ENCODE measurements at places on chromosomes 7 and 10. TPM values are rescaled to one million over a fixed set of nuclear protein-coding genes. Genes with fewer than 3 reads are reported as not detected.

The HOXA7 gene
- total RNA-seq, result 23.8 TPM

- H3K4me3 ChIP-seq, result no peak overlapping the region
- DNase-seq, result no peak
- no peaks in the 10 kb centered on the region for H3K4me1 ChIP-seq
- H3K36me3 ChIP-seq, result no peaks in the 10 kb centered on the region
- H3K27ac ChIP-seq, result no peak overlapping the region
These were observed 256.5 kb downstream of the PHTF2 start for GRCh38 chr7:78055001-78055573.

The RSPH10B2 gene
- 5.2 TPM for total RNA-seq

DNA sequence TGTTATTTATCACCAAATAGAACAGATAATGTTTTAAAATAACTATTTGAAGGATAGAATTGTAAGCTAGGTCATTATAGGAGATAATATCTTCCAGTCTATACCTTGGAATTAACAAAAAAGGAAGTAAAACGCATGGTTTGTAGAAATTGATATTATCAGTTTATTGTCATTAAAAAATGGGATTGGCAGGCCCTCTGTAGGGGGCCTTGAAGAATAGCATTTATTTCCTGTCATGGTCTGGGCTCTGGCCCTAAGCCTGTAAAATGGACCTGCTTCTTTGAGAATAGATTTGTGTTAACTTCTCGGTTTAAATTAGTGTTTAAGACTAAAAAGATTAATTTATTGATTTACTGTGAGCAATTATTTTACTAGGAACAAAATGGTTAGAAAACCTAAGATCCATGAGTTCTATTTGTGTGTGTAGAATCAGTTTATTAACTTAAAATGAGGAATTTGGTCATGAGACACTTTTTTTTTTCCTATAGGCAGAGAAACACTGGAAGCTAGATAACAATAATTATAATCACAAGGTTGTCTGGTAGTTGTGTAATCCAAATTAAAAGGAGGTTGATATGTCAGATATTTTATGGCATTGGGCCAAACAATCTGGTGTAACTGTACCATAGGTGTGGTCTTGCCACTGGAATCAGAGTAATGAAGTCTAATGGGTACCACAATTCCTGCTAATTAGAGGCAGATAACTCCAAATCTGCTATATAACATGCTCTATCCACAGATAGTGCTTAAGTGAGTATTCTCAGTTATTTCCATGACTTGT is 197.4 kb upstream of the FOXP2 start:
- no peaks in the 10 kb centered on the region for H3K4me1 ChIP-seq
- H3K27me3 ChIP-seq, result no peaks in the 10 kb centered on the region
- DNase-seq, result no peak
- H3K36me3 ChIP-seq, result no peaks in the 10 kb centered on the region
- H3K27ac ChIP-seq, result no peak overlapping the region
- no peak overlapping the region for H3K4me3 ChIP-seq

The CRYGN gene
- not detected for total RNA-seq

DNA sequence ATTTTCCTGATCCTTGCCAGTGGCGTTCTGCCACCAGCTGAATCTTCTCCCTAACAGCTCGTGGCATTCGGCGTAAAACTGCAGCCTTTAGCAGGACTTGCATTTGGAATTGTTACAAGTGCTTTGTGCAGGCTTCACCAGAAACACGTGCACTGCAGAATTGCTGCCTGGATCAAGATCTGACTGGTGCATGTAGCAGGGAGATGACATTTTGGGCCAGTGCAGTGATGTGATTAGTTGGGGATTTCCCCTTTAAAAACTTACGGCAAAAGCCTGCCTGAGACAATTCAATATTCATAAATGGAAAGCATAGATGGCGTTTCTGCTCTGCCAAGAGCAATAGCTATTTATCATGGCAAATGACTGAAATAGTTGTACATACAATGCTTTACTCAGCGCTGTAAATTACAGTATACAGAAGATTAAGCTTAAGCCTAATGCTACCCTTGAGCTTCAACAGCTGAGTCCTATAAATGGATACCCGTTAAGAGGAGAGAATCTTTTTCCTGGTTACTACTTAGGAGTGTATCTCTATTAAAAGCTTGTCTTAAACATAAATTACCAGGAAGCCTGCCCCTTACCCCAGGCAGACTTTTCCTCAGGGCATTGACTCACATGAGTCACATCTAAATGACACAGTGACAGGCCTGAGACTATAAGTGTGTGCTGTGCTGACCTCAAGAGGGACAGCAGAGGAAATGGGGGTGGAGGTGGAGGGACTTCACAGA is 106.3 kb downstream of the ATXN7L1 start:
- H3K4me1 ChIP-seq, result peaks cover 13% of the 10 kb centered on the region
- no peak overlapping the region for H3K27ac ChIP-seq
- no peaks in the 10 kb centered on the region for H3K27me3 ChIP-seq
- no peak for DNase-seq
- no peaks in the 10 kb centered on the region for H3K36me3 ChIP-seq

- no peak overlapping the region for H3K4me3 ChIP-seq
- peaks cover 3% of the 10 kb centered on the region for H3K36me3 ChIP-seq
- DNase-seq, result no peak
- no peaks in the 10 kb centered on the region for H3K27me3 ChIP-seq
- H3K4me1 ChIP-seq, result peaks cover 44% of the 10 kb centered on the region
These were observed 74.2 kb downstream of the JAZF1 start for GRCh38 chr7:28106321-28106829.

The RBM20 gene
- 5.2 TPM for total RNA-seq

GRCh38 chr7:46871516-46871915 is 710.4 kb downstream of the TNS3 start:
- H3K27ac ChIP-seq, result no peak overlapping the region
- no peaks in the 10 kb centered on the region for H3K4me1 ChIP-seq
- H3K36me3 ChIP-seq, result no peaks in the 10 kb centered on the region
- no peaks in the 10 kb centered on the region for H3K27me3 ChIP-seq
- no peak for DNase-seq
- no peak overlapping the region for H3K4me3 ChIP-seq

- no peak for DNase-seq
- no peaks in the 10 kb centered on the region for H3K36me3 ChIP-seq
- no peaks in the 10 kb centered on the region for H3K27me3 ChIP-seq
- H3K27ac ChIP-seq, result no peak overlapping the region
These were observed 28.1 kb upstream of the CREB3L2 start for GRCh38 chr7:138029941-138030340.

DNA sequence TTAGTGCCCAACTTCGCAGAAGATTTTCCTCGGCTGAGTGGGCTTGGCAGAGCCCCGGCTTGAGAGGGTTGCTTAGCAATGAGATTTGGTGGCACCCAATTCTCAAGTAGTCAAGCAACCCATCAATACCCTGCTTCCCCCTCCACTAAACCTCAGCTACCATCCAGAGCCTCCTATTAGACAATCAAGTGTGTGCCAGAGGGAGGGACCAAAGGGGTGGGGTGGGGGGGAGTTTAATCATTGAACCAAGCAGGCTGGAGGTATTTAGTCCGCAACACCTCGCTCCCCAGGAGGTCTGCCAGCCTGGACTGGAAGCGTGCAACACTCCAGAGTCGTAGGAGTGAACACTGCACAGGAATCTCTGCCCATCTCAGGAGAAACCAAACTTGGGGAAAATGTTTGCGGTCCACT is at the start of gene HKDC1:
Gene HKDC1, plus strand, starts transcription at position 292 of the 411 bp plus-strand sequence. Its CDS starts 104 bp downstream, at position 396.
- no peak within 1 kb of the TSS for H3K4me3 ChIP-seq
- no peak within 1 kb of the TSS for H3K27ac ChIP-seq
- no peaks in the 10 kb centered on the region for H3K27me3 ChIP-seq
- DNase-seq, result no peak
- H3K36me3 ChIP-seq, result no peaks in the 10 kb centered on the region
- peaks cover 19% of the 10 kb centered on the region for H3K4me1 ChIP-seq

- no peak overlapping the region for H3K4me3 ChIP-seq
- H3K36me3 ChIP-seq, result no peaks in the 10 kb centered on the region
- no peak overlapping the region for H3K27ac ChIP-seq
- H3K27me3 ChIP-seq, result no peaks in the 10 kb centered on the region
- no peaks in the 10 kb centered on the region for H3K4me1 ChIP-seq
- no peak for DNase-seq
These were observed 931.2 kb upstream of the KCND2 start for GRCh38 chr7:119341822-119342221.

GRCh38 chr10:53903756-53904155 is 897.3 kb downstream of the PCDH15 start:
- no peak overlapping the region for H3K4me3 ChIP-seq
- no peak for DNase-seq
- H3K27me3 ChIP-seq, result no peaks in the 10 kb centered on the region
- no peaks in the 10 kb centered on the region for H3K36me3 ChIP-seq

- H3K4me1 ChIP-seq, result peaks cover 27% of the 10 kb centered on the region
- no peak overlapping the region for H3K4me3 ChIP-seq
- H3K36me3 ChIP-seq, result no peaks in the 10 kb centered on the region
- H3K27me3 ChIP-seq, result no peaks in the 10 kb centered on the region
- no peak for DNase-seq
These were observed 3.9 kb upstream of the NOBOX start for GRCh38 chr7:144407266-144407931.

The CLRN3 gene
- total RNA-seq, result not detected

DNA sequence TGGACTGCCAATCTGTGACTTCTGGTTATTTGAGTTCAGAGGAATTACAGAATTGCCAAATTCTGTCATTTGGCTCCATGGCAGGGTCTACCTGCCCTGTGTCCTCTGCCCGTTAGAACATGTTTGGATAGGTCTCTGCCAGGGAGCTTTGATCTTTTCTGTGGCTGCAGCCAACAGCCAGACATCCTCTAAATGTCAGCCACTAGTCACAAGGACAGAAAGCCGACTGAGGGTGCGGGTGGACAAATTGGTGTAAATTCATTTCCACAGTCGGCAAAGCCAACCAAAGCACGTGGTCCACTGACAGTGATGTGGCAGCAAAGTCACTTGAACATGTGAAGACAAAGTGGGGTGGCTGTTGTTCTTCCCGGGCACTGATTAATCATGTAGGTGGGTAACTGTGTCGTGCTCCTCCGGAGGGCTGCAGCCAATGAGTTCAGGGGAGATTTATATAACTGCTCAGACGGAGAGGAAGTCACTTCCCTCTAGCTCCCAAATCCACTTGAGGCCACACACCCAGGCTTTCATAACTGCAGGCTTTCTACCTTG is 26.7 kb upstream of the CAMK1D start:
- H3K27ac ChIP-seq, result no peak overlapping the region
- no peak for DNase-seq
- no peaks in the 10 kb centered on the region for H3K36me3 ChIP-seq
- no peaks in the 10 kb centered on the region for H3K4me1 ChIP-seq
- no peaks in the 10 kb centered on the region for H3K27me3 ChIP-seq

The NACAD gene
- total RNA-seq, result 9.6 TPM

The EMX2 gene
- 0.74 TPM for total RNA-seq

DNA sequence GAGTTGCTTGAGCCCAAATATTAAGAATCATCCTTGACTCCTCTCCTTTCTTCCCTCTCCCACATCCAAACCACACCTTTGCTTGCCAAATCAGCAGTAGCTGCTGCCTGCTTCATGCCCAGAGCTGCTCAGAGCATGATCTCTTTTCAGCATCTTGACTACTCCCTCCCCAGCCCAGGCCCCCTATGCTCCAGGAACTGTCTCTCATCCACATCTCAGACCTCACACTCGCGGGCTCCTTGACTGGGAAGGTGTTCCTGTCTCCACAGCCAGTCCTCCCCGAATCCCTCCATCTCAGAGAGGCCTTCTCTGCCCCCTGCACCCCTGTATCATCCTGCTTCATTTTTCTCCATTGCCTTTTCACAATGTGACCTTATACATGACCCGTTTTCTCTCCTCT is 157.0 kb downstream of the DNAJB6 start:
- H3K27me3 ChIP-seq, result no peaks in the 10 kb centered on the region
- no peaks in the 10 kb centered on the region for H3K36me3 ChIP-seq
- H3K4me3 ChIP-seq, result no peak overlapping the region
- H3K4me1 ChIP-seq, result no peaks in the 10 kb centered on the region
- H3K27ac ChIP-seq, result no peak overlapping the region
- DNase-seq, result no peak

The NPY4R gene
- total RNA-seq, result 0.49 TPM

GRCh38 chr7:124801330-124801895 is 35.8 kb upstream of the GPR37 start:
- no peaks in the 10 kb centered on the region for H3K36me3 ChIP-seq
- H3K27me3 ChIP-seq, result no peaks in the 10 kb centered on the region
- no peak overlapping the region for H3K27ac ChIP-seq
- DNase-seq, result no peak
- H3K4me1 ChIP-seq, result no peaks in the 10 kb centered on the region

GRCh38 chr10:118017071-118017740 is 29.5 kb downstream of the RAB11FIP2 start:
- no peaks in the 10 kb centered on the region for H3K27me3 ChIP-seq
- no peak overlapping the region for H3K27ac ChIP-seq
- H3K36me3 ChIP-seq, result no peaks in the 10 kb centered on the region
- H3K4me3 ChIP-seq, result no peak overlapping the region
- DNase-seq, result no peak
- no peaks in the 10 kb centered on the region for H3K4me1 ChIP-seq

- no peak overlapping the region for H3K4me3 ChIP-seq
- no peaks in the 10 kb centered on the region for H3K27me3 ChIP-seq
- DNase-seq, result no peak
- H3K27ac ChIP-seq, result no peak overlapping the region
- no peaks in the 10 kb centered on the region for H3K36me3 ChIP-seq
- no peaks in the 10 kb centered on the region for H3K4me1 ChIP-seq
These were observed 178.6 kb downstream of the CXCL12 start for GRCh38 chr10:44206127-44206818.

The ZNRF2 gene
- 21.9 TPM for total RNA-seq

DNA sequence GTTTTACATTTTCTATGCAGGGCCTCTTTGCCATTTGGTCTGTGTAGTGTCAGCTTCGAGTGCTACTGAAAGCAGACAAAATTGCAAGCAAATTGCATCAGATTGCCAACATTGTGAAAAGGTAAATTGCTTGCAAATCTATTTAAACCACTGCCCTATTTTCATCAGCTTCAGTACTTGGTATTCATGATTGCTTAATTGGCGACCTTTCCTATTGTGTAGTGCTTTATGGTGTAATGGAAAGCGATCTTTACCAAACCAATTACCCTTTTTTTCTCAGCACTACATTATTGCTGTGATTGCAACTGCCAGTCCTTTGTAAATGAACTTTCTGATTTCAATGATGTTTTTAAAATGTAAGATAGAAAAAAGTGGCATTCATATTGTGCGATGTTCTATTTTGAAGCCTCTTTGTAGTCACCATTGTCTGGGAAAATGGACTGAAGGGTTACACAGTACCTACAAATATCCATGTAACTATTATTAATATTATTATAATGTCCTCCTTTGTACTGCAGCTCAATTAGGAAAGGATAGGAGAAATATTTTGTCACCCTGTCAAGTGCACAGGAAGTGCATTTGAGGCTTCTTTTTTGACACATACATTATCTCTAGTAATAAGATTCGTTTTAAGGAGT is 177.7 kb upstream of the SP8 start:
- no peak overlapping the region for H3K27ac ChIP-seq
- H3K4me1 ChIP-seq, result no peaks in the 10 kb centered on the region
- DNase-seq, result no peak
- no peaks in the 10 kb centered on the region for H3K36me3 ChIP-seq

GRCh38 chr7:109950256-109950655 is 1140.7 kb upstream of the LRRN3 start:
- H3K27ac ChIP-seq, result no peak overlapping the region
- no peaks in the 10 kb centered on the region for H3K4me1 ChIP-seq
- no peaks in the 10 kb centered on the region for H3K27me3 ChIP-seq
- H3K36me3 ChIP-seq, result no peaks in the 10 kb centered on the region

The TAS2R41 gene
- total RNA-seq, result not detected

- H3K4me1 ChIP-seq, result peaks cover 52% of the 10 kb centered on the region
- no peak for DNase-seq
- H3K27ac ChIP-seq, result no peak overlapping the region
- H3K27me3 ChIP-seq, result no peaks in the 10 kb centered on the region
- peaks cover 8% of the 10 kb centered on the region for H3K36me3 ChIP-seq
These were observed 71.7 kb downstream of the NRBF2 start for GRCh38 chr10:63204667-63205391.

The FOXP2 gene
- 29.7 TPM for total RNA-seq

Measured in vagina (tissue), 2 donors.